ENCODE measurements at places on chromosomes 7 and 10.
A peak's percentile ranks its signal among the peaks of the same experiment; 100 is the strongest.

DNA sequence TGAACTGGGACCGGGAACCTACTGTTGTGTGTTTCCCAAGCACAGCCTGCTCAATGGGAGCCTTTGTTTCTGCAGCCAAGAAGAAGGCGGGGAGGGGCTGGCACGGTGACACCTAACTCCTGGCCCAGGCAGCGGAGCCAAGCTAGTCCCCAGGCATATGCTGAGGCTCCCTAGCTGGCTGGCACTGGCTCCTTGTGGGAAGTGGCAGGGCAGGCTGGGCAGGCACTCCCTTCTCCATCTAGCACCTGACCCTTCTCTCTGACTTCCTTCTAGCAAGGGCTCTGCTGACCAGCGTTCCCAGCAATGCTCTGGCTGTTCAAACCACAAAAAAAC, 325.0 kb downstream of the PLXNA4 start:
- DNase-seq, result no peak

DNA sequence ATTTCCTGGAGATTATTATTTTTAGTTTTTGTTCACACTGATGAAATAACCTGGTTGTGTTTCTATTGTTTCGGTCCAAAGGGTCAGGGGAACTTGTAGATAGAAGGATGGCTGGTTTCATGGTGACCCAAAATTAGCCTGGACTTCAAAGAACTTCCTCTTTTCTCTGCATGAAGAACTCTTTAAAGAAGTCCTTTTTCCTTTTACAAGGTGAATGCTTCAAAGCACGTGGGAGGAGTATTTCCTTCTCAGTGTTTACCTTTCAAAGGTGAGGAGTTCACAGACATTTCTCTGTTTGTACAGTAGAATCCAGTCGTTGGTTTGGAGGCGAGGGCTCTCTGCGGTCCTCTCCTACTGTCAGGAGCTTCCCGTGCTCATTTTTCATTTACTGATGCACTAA, 561.7 kb downstream of the GATA3 start:
- DNase-seq, result no peak

DNA sequence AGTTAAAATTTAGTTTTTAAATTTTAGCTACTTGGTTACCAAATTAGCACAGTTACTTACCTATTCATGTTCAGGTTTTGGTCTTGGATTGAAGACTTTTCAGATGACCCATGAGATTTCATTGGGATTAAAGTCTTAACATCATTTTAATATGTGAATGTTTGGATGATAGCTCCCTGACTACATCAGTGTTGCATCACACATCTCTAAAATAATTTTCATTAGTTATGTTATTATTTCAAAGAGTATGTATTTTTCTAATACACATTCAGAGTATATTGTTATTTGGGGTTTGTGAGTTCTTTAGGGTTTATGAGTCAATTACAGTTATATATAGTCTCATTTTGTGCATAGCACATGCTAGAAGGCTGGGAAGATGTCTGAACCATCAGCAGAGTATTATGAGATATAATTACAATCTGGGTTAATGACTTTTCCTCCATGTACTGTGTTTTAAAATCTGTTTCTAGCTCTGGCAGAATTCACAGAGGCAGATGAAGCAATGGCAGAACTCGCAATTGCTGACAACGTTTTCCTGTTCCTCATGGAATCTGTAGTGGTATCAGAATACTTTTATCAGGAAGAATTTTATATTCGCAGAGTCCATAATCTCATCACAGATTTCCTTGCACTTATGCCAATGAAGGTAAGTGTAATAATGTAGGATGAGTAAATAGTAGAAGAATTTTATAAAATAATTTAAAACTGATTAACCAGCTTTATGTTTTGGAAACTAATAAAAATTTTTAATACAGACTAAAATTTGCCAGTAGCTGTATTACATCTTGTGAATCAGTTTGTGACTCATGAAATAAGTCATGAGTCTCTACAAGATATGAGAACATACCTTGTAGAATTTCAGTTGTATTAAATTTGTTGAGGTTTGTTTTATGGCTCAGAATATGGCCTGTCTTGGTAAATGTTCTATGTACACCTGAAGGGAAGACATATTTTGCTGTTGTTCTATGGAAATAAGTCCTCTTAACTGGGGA, 26.9 kb downstream of the NUP205 start:
- DNase-seq, result no peak

- peak; percentile 70 for DNase-seq
Measured at GRCh38 chr7:130695840-130696239, 9.5 kb upstream of the TSGA13 start.

DNA sequence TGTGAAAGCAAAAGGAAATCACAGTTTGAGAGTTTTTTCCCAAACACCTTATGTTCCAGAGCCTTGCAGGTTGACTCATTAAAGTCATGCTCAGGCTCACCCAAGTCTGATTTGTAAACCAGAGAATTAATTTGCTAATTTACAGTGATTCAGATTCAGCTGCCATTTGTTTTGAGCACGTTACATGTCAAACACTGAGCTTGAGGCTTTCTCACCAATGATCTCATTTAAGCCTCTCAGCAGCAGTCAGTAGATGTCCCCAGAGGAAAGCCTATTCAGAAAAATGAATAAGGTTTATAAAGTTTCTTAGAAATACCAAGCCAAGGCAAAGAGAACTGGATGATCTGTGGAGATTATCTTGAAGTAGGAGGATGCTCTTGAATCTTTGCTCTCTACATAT, 420.4 kb downstream of the HTR7 start:
- no peak for DNase-seq

- DNase-seq, result no peak
Measured at GRCh38 chr10:43110338-43111071, 27.7 kb upstream of the CSGALNACT2 start.

DNA sequence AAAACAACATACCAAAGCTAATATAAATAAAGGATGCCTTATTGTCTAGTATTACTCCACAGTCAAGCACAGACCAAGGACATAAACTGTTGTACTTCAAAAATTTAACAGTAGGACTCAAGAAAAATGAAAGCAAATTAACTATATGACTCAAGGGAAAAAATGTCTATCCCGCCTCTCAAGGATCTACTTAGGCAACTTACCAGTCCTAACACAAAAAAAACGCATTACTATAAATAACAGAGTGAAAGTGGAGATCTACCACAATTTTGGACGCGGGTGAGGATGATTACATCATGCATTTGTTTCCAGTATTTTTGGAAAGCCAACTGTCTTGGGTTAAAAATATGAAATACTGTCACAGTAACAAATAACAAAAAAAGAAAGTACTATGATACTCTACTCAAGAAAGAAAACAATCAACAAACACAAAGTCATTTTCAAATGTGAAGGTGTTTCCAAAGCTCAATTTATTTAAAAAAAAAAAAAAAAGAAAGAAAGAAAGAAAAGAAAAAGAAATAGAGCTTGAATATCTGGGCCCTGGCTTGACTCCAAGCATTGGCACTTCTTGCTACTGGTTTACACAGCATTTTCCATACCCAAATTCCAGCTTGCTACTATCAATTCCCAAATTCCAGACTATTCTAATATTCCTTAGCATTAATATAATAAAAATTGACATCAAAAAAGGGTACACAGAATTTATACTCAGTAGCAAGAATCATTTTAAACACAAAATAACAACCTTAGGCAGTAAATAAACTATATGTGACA, 99.4 kb downstream of the RSU1 start:
- no peak for DNase-seq

GRCh38 chr7:122949186-122949585, 46.3 kb downstream of the TAS2R16 start:
- DNase-seq, result no peak

DNA sequence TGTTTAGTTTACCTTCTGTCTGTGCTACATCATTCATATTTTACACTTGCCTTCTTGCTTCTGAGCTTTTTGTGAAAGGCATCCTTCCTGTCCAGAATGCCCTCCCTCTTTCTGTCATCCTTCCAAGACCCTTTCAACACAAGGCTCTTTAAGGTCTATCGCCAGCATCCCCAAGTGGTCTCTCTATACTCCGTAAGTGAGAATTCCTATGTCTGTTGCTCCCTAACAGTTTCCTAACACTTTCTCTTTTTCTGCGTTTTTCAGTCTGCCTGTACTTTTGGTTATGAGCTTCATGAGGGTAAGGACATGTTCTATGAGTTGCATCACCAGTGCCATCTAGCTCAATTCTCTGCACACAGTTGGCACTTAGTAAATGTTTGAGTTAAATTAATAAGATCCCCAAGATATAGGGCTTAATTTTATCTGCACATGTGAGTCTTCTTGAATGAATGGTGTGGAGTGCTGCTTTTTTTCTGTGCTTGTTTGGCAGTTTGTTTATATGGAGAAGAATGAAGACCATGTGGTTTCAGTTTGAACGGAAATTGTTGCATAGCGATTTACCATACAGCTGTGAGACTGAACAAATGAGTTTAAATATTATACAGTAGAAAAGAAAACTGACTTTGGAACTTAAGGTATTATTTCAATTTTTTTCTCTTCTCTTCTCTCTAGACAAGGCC, 29.4 kb downstream of the RABGEF1 start:
- no peak for DNase-seq

DNA sequence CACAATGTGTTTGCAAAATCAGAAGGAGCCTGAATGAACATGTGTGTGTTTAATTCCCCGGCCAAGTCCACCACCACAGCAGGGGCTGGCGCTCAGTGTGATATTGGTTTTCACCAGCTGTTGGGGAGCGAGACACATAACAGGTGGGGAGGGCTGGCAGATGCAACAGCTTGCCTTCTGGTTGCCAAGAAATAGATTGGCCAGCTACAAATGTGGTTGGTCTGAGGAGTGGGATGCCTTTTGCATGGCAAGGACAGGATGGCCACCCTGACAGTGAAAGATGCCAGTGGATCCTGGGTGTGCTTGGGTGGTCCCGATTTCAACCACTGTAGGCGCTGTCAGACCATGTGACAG, 292.5 kb upstream of the FZD8 start:
- no peak for DNase-seq

- DNase-seq, result no peak
Measured at GRCh38 chr7:120089968-120090367, 183.0 kb upstream of the KCND2 start.

DNA sequence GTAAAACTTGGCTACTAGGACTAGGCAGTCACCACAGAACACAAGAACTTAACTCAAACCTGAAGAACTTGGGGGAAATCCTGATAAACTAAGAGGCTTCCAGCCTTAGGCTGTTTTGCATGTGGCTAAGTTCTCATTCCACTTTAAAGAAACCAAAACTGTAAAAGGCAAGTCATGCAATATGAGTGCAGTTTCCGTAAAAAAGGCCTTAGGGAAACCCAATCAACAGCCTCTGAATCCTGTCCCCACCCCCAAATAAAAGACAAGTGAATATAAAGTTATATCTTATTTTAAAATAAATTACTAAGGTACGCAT, 95.1 kb downstream of the USP6NL start:
- DNase-seq, result no peak
